ENCODE measurements at places on chromosomes 1 and 21.

DNA sequence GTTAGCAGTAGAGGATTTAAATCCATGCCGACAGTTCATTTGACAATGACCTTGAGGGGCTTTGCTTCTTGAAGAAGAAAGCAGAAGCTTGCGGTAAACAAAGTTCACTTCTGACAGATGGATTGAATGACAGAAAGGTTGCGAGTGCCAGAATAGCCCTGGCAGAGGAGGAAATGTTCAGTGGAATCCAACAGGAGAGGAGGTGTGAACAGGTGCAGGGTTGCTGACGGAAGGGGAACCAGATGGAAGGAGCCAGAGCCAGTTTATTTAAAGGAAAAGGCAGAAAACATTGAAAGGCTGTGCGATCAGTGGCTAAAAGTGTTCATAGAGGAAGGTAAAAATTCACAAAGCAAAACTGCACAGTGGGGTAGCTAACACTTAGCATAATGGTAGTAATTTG, 141.0 kb downstream of the SDCCAG8 start:
- no peak for DNase-seq

DNA sequence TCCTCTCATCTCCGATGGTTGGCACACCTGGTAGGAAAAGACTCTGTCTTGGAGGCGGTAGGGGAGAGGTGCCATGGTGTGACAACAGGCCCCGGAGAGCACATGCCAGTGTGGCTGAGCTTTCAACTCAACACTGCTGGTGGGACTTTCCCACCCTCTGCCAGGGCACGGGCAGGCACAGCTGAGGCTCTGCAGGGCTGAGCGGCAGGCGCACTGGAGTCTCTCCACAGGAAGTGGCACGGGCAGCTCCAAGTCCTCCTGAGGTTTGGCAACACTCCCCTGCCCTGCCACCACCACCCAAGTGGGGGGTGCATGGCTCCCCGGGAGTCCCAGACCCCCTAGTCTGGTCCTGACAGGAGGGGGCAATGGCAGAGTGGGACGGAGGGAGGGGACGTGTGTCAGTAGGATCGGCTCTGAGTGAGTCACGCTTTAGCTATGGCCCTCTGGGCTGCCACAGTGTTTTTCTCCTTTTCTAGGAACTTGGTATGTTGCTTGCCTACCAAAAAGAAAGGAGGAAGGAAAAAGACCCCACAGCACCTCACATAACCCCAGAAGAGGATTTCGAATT, 27.3 kb upstream of the EVA1B start:
- DNase-seq = no peak

GRCh38 chr1:150053926-150054325, 13.7 kb upstream of the VPS45 start:
- no peak for DNase-seq

DNA sequence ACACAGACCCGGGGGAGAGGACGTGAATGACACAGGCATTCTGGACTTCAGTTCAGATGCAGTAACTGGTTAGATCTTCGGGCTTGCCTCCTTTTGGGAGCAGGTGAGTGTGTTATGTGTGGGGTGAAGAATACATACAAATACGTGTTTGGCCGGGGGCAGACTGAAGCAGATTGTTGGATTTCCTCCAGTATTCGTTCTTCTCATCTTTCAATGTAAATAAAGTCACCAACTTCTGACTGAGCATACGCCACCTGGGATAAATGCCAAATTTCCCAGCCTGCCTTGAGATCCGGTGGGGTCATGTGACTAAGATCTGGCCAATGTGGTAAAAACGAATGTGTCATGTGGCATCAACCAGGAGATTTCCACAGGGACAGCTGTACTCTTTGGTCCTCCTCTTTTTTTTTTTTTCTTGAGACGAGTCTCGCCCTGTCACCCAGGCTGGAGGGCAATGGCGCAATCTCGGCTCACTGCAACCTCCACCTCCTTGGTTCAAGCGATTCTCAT, 189.8 kb downstream of the RGS7 start:
- DNase-seq = no peak

- no peak for DNase-seq
These were observed 8.9 kb upstream of the A3GALT2 start for GRCh38 chr1:33329600-33330305.

- no peak for DNase-seq
These were observed 620.5 kb upstream of the PKN2 start for GRCh38 chr1:88063605-88064004.

- no peak for DNase-seq
These were observed 102.6 kb upstream of the UBE2U start for GRCh38 chr1:64100791-64101190.

GRCh38 chr1:150508982-150509381, 1.1 kb downstream of the ECM1 start:
- no peak for DNase-seq

Measured in vagina (tissue), 2 donors.